ENCODE measurements at places on chromosomes 12 and 14.
A peak's percentile ranks its signal among the peaks of the same experiment; 100 is the strongest.

- DNase-seq, result no peak
Measured at GRCh38 chr14:53516261-53516774, 363.2 kb upstream of the DDHD1 start.

- DNase-seq, result no peak
Measured at GRCh38 chr12:9378430-9378835, 170.2 kb upstream of the PZP start.

- no peak for DNase-seq
Measured at GRCh38 chr14:32724867-32725471, 213.7 kb upstream of the NPAS3 start.

GRCh38 chr12:85775091-85775490 lies 61.1 kb downstream of the RASSF9 start:
- no peak for DNase-seq

- no peak for DNase-seq
Measured at GRCh38 chr14:67280506-67280905, 39.3 kb downstream of the PALS1 start.

GRCh38 chr12:94172031-94172430 lies 23.7 kb downstream of the PLXNC1 start:
- peak; percentile 72 for DNase-seq

- DNase-seq, result peak; percentile 5
Measured at GRCh38 chr12:70267550-70267949, 24.3 kb downstream of the CNOT2 start.

DNA sequence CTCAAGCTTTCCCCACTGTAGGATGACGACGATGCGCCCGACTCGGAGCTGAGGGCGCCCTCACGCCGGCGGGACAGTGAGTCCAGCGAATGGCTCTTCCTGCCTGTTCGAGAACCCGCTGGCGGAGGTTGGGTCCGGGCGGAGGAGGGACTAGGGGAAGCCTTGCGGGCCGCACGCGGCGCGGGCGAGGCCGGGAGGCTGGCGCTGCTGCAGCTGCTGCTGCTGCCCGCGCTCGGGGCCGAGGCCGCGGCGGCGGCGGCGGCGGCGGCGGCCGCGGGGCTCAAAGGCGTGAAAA lies 1.9 kb downstream of the CCDC177 start:
- no peak for DNase-seq

- no peak for DNase-seq
Measured at GRCh38 chr12:133058203-133059113, 21.1 kb downstream of the ZNF84 start.

DNA sequence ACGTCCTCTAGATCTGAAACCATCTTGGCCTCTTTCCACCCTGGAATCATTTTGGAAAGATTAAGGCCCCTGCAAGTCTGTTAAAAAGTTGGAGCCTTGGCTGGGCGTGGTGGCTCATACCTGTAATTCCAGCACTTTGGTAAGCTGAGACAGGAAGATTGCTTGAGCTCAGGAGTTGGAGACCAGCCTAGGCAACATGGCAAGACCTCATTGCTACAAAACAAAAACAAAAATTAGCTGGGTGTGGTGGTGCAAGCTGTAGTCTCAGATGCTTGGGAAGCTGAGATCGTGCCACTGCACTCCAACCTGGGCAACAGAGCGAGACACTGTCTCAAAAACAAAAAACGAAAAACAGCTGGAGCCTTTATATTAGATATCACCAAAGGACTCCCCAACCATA lies 10.9 kb upstream of the ABCD4 start:
- DNase-seq, result no peak

DNA sequence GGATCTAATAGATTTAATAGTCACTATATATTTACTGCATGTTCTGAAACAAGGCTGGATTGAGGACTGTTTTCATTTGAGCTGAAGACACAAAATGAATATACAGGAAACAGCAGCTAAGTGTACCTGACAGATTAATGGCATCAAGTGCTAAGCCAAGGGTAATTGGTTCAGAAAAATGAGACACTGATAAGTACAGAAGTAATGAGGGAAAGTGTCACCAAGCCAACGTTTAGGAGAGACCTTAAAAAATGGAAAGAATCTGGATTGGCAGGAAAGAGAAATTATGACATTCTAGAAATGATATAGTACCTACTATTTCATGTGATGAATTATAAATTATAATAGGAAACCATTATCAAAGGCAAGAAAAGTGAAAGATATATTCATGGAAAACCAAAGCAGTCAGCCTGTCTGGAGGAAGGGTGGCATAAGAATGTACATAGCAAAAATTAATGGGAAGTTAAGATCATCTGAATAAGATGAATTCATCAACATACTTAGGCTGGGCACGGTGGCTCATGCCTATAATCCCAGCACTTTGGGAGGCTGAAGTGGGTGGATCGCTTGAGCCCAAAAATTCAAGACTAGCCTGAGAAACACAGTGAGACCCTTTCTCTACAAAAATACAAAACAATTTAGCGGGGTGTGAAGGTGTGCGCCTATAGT lies 21.0 kb upstream of the DUSP16 start:
- no peak for DNase-seq

DNA sequence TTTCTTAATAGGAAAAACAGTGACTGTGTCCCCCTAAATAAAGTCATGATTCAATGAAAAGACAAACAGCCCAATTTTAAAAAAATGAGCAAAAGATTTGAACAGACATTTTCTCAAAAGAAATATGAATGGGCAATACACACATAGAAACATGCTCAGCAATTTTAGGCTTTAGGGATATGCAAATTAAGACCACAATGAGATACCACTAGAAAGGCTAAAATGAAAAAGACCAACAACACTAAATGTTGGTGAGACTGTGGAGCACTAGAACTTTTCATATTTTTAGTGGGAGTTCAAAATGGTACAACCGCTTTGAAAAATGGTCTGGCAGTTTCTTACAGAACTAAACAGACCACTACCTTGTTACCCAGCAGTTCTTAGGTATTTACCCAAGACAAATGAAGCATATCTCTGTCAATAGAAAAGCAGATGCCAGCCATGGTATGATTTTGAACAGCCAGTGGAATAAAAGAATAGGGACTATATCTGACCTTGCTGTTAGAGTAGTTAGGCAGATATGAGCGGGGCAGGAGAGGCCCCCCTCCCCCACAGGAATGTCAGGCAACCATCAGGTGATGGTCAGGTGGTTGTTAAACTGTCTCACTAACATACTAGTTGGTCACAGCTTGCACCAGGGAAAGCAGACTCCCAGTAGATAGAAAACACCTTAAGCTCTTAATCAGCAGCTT lies 108.8 kb downstream of the PRKCH start:
- DNase-seq, result no peak

DNA sequence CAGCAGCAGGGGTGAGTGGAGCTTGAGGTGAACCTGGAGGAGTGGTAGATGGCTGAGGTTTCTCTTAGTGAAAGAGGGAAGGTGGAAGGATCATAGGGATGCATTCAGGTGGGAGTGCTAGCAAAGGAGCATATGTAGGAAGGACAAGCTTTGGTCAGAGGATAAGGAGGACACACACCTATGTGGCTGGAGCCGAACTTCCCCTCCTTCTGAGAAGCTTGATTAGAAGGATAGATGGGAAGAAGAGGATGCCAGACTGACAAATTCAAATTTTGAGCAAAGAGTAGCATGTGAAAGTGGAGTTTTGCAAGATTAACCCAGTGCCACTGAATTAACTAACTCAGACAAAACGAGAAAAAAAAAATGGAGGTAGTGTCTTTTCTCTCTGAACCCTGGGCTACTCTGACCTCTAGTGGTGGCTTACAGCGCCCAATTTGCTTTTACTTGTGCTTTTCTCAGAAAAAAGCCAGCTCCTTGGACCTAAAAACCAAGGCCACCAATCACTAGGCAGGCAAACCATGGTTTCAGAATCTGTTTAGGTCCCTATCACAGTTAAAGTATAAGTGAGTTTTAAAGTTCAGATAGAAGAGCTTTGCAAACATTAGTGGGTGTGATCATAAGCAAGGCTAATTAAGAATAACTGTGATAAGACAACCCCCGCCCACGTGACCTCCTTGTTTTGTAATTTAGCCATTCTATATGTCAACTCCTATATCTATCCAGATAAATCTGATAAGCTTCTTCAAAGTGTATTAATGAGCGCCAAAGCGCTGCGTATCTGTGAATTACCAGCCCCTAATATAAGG lies 15.5 kb downstream of the EMP1 start:
- peak; percentile 86 for DNase-seq

GRCh38 chr14:85024931-85025330 lies 505.0 kb upstream of the FLRT2 start:
- DNase-seq, result no peak

GRCh38 chr14:88128816-88129215 lies 123.9 kb downstream of the GPR65 start:
- no peak for DNase-seq

DNA sequence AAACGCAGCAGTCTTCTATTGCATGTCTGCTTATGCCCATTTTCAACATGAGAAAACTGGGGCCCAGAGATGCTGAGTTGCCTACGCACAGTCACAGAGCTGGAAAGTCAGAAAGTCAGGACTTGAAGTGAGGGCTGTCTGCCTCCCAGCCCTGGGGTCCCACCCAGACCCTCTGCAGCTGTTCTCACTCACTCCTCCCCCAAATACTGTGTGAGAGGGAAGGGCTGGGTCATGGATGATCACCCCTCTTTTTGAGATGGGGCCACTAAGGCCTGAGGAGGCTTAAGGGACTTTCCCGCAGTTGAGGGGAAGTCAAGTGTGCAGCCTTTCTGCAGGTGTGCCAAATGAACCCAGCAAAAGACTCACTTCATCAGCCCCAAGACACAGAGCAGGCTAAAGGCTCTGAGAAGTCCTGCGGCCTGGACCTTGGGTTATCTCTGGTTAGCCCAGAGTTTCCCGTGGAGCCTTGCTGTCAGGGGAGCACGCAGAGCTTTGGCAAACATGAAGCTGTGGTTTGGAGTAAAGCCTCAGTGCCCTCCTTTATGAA lies 18.7 kb downstream of the DTX1 start:
- DNase-seq, result peak; percentile 53

GRCh38 chr14:69034612-69035262 lies 55.6 kb upstream of the ACTN1 start:
- no peak for DNase-seq

DNA sequence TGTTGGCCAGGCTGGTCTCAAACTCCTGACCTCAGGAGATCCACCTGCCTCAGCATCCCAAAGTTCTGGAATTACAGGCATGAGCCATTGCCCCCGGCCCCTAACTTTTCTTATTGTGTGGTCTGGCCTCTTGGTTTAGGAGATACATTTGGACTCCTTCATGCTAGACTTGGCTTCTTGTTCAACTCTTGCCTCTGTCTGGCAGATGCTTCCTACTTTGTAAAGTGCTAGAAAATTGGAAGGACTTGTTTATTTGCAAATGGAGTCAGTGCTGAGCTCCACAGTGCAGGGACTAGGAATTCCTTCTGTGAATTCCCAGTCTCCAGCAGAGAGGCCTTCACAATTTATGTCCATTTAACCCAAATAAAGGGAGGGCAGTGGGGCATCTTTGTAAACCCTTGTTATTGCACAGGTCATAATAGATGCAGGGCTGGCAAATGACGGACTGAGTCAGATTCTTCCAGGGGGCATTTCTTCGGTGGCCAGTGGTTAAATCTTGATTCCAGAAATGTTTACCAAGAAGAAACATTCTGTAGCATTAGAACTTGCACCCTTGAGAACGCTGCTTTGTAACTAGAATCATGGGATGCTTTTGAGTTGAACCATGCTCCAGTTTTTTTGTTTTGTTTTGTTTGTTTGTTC lies 73.8 kb upstream of the TBX3 start:
- no peak for DNase-seq

Data from activated naive CD4-positive, alpha-beta T cell treated with anti-CD3 and anti-CD28 coated beads for 36 hours (primary cell).